Pancreas (tissue), 10 donors: ENCODE measurements at places on chromosomes 12 and 14. TPM values are rescaled to one million over a fixed set of nuclear protein-coding genes. Genes with fewer than 3 reads are reported as not detected.

The TMEM52B gene
- 0.30 TPM for polyA plus RNA-seq

DNA sequence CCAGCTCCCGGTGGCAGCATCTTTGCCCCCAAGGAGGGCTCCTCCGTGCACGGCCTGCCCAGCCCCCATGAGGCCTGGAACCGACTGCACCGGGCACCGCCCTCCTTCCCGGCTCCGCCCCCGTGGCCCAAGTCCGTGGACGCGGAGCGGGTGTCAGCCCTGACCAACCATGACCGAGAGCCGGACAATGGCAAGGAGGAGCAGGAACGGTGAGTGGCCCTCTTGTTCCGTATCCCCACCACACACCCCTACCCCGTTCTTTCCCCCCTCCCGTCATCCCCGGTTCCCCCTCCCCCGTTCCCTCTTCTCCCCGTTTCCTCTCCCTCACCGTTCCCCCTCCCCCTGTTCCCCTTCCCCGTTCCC, 28.3 kb downstream of the LRCOL1 start:
- no peak for DNase-seq

DNA sequence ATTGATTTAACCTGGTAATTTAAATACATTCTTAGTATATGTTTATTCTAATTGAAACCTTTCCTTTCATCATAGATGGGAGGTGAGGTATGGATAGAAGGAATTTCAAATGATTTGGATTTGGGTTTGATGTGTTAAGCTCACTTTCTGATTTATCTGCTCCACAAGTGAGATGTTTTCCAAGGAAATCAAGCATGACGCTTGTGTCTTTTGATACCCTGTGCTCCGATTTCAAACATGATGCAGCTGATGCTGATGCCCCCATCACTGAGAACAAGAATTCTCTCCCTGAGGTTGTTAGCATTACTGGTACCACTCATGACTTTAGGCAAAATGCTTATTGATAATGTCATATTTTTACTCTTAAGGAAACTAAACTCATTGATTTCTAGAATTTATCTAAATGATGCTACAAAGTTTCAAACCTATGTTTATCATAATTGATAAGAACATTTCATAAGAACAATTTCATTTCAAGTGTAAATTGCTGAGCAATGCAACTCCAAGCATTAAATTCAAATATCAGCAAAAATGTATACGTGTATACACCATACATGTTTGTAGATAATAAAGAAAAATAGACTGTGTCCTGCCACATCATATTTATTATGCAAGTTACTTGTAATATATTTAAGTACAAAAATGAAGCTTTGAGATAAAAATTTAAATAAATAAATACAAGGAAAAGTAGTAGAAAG, 75.5 kb upstream of the LRIG3 start:
- DNase-seq, result no peak

The PLA2G1B gene
- polyA plus RNA-seq, result 7,592 TPM

The ASIC1 gene
- 0.38 TPM for polyA plus RNA-seq

GRCh38 chr12:76032043-76032981, 736 bp upstream of the PHLDA1 start:
- peak; percentile 63 for DNase-seq

GRCh38 chr12:107091381-107091780, 2.0 kb downstream of the CRY1 start:
- no peak for DNase-seq
